Right cardiac atrium (tissue), 5 donors: ENCODE measurements at places on chromosomes 5 and 9. TPM values are rescaled to one million over a fixed set of nuclear protein-coding genes. Genes with fewer than 3 reads are reported as not detected.

The GPSM1 gene
- total RNA-seq = 66.3 TPM

The ABHD17B gene
- total RNA-seq = 11.1 TPM

GRCh38 chr5:127934791-127935256, 148.7 kb upstream of the SLC12A2 start:
- no peak for DNase-seq

DNA sequence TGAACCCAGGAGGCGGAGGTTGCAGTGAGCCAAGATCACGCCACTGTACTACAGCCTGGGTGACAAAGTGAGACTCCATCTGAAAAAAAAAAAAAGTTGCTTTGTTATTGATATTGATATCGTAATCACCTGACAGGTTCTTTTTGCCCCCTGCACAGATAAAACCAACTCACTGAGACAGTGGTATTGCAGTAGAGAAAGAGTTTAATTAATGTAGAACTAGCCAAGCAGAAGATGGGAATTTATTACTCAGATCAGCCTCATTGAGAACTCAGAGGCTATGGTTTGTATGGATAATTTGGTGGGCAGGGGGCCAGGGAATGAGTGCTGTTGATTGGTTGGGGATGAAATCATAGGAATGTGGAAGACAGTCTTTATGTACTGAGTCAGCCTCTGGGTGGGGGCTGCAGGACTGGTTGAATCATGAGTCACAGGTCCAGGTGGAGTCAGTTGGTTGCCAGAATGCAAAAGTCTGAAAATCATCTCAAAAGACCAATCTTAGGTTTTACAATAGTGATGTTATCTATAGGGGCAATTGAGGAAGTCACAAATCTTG, 35.8 kb upstream of the MEGF10 start:
- DNase-seq = no peak

DNA sequence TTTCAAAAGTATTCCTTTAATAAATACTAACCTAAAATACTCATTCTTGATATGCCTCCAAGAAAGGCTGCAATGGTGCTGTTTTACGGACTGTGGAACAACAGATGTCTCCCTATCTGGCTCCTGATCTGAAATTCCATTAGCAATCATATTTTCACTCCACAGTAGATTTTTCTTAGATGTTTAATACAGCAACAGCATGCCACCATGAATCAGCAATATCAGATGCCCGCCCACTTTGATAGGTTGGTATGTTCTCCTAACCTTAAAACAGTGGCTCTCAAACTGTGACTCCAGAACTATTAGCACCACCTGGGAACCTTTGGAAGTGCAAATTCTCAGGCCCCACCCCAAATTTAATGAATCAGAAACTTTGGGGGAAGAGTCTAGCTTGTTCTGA, 110.2 kb downstream of the MLLT3 start:
- DNase-seq = no peak

GRCh38 chr5:65172486-65173129, 309.1 kb downstream of the ADAMTS6 start:
- DNase-seq = no peak
